GM04504 (cell line): ENCODE measurements at places on chromosomes 16 and 17.

DNA sequence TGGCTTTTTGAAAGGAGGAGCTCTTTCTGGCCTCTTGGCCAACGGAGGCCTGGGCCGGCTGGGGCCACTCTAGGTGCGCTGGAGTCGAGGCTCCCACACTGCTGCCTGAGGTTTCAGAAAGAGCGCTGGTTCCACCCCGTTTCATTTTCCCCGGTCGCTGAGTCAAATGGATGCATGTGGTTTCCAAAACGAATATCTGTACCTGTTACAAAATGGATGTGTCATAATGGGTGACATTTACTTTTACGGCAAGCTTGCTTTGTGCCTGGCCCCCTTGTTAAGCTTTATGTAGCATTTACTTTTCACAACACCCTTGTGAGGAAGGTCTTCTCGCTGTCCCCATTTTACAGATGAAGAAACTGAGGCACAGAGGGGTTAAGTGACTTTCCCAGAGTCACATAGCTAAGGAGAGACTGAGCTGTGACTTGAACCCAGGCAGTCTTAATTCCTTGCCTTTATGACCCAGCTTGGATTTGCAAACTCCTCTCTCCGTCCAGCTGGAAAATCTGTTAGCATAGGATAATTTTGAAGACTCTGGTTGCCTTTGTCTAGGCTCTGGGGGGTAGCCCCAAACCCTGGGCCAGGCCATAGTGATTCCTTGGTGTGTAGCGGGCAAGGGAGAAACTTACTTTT is 10.6 kb downstream of the KSR1 start:
- DNase-seq, result no peak

GRCh38 chr16:85550422-85550864 is 62.7 kb upstream of the GSE1 start:
- no peak for DNase-seq

DNA sequence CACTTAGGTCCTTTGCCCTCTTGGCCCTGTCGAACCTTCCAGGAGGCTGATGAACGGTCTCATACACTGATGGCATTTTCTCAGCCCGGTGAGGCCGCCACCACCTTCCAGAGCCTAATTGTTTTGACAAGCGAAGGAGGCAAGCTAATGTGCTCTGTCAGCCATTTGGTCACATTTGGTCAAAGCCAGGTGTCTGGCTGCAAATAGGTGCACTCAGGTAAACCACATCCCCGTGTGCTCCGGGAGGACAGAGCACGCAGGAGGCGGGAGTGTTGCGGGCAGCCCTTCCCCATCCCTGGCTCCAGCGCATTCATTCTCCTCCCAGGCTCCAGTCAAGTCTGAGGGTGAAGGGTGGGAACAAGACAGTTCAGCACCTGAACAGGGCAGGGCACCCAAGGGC is 240.1 kb downstream of the MSI2 start:
- no peak for DNase-seq

DNA sequence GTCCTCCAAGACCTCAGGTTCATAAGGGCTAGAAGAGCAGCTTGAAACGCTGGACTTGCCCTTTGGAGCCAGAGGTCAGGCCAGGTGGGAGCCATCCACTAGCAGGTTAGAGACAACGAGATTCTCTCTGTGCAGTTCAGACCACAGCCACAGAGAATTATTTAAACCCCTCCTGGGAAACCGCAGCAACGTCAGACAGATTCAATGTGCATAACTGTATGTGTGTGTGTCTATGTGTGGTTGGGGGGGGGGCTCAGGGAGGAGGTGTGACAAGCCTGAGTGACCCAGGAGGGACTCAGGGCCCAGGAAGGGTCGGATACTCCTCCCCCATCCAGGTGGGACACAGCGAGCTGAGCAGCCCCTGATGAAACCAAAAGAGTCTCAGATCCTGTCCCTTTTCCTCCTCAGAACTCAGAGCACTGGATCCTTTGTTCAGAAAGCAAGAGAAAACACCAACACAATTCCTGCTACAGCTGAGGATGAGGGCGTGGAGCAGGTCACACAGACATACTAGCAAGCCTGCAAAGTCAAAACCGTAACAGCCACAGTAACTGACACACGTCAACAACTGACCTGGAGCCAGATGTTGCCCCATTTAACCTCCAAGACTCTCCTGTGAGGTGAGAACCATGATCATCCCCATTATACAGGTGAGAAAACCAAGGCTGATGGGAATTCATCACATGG is 66.8 kb downstream of the XYLT1 start:
- DNase-seq, result no peak
